ENCODE measurements at places on chromosomes 13 and 19.

GRCh38 chr13:32587811-32588170, 1.5 kb downstream of the PDS5B start:
- DNase-seq = no peak

DNA sequence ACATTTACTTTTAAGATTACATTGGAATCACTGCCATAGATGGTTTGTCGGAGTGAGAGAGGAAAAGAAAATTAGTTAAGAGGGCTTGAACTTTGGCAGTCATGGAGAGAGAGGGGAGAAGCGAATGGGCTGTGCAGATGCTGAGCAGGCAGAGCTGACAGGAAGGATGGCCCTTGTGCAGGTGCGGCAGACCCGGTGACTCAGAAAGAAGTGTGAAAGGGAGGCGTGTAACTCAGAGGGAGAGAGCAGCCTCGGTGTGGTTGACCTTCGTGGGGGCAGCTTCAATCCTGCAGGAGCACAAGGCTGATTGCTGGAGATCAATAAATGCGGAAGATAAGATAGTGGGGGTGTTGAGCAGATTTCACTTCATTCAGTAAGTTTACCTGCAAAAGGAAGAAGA, 76.9 kb downstream of the TNFSF13B start:
- DNase-seq = no peak

DNA sequence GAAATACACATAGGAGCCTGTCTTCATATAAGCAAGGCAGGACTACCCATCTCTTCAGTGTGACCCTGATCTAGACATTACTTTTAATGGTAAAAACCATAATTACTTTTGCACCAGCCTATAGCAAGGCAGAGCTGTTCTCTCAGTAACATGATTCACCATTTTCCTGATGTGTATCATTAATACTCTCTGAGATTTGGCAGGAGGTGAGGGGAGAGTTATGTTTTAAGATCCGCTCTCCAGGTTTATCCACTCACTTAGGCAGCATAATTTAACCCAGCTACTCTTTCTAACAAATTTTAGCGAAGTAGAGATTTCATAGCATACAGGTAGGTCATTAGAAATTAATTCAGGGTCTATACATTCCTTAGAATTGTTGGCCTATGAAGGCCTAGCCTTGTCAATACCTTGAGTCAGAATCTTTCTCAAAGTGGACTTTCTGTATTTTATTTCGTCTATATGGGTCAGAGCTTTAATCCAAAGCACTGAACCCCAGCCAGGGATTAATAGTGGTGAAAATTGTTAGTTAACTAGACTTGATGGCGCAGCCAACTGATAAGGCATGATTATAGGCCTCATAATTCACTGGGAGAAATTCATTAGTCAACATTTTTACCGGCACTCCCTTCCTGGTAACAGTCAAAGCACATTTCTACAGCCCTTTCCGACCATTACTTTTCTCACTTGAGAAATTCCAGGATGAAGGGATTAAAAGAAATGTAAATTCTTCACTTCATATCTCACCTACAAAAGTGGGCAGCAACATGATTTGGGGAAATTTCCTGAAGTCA, 955.1 kb downstream of the DIAPH3 start:
- no peak for DNase-seq

GRCh38 chr13:39321574-39321973, 281.4 kb downstream of the LHFPL6 start:
- no peak for DNase-seq

GRCh38 chr13:108194435-108194936, 20.9 kb downstream of the LIG4 start:
- no peak for DNase-seq

DNA sequence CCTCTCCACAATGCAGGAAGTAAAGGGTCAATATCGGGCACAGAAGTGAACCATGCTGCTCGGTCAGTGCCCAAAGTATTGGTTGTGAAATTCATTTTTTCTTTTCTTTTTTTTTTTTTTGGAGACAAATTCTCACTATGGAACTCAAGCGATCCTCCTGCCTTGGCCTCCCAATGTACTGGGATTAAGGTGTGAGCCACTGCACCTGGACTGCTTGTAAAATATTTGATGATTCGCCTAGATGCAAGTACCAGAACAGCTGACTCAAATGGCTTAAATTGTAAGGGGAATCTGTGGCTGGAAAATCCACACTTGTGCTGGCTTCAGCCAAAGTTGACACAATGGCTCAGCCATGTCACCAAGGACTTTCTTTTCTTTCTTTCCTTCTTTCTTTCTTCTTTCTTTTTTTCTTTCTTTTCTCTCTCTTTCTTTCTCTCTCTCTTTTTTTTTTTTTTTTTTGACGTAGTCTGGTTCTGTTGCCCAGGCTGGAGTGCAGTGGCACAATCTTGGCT, 43.7 kb downstream of the NUMBL start:
- no peak for DNase-seq

- DNase-seq = no peak
Observed at GRCh38 chr13:59679254-59679653, 484.5 kb downstream of the DIAPH3 start.

GRCh38 chr19:55353803-55354697, 469 bp downstream of the COX6B2 start:
- DNase-seq = no peak

- DNase-seq = no peak
Observed at GRCh38 chr13:112489199-112489598, 98.8 kb downstream of the TUBGCP3 start.

All from Panc1 (cell line).